ENCODE measurements at places on chromosomes 6 and 20.

- H3K4me1 ChIP-seq: no peaks in the 10 kb centered on the region
- no peak overlapping the region for H3K4me3 ChIP-seq
- DNase-seq: peak; percentile 57
These were observed 22.8 kb downstream of the BMP7 start for GRCh38 chr20:57243480-57244220.

GRCh38 chr6:25717866-25718740 is 36.4 kb upstream of the SLC17A4 start:
- H3K27ac ChIP-seq: no peak overlapping the region
- no peaks in the 10 kb centered on the region for H3K4me1 ChIP-seq
- no peaks in the 10 kb centered on the region for H3K36me3 ChIP-seq
- H3K4me3 ChIP-seq: no peak overlapping the region
- H3K27me3 ChIP-seq: no peaks in the 10 kb centered on the region

GRCh38 chr20:1169224-1169623 is 15.6 kb downstream of the TMEM74B start:
- no peak for DNase-seq
- H3K27me3 ChIP-seq: no peaks in the 10 kb centered on the region

DNA sequence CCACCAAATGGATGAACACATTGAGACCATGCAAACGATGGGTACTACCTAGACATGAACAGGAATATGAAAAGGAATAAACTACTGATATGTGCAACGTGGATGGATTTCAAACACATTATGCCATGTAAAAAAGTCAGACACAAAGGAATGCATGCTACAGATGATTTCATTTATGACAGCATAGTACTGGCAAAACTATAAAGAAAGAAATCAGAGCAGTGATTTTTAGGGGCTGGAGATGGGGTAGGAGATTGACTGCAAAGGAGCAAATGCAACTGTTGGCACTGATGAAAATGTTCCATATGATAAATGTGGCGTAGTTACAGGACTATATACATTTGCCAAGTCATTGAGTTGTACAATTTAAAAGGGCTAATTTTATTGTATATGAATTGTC is 13.4 kb upstream of the COL12A1 start:
- no peaks in the 10 kb centered on the region for H3K4me1 ChIP-seq
- no peak overlapping the region for H3K4me3 ChIP-seq
- no peaks in the 10 kb centered on the region for H3K27me3 ChIP-seq
- no peak overlapping the region for H3K27ac ChIP-seq

DNA sequence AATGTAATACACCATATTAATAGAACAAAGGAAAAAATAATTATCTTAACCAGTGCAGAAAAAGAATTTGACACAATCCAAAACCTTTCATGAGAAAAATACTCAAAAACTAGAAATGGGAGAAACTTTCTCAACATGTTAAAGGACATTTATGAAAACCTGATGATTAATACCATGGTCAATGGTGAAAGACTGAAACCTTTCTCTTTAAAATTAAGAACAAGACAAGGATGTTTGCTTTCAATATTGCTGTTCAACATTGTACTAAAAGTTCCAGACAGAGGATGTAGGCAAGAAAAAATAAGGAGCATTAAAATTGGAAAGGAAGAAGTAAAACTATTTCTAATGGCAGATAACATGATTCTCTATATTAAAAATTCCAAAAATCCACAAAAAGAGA is 981.3 kb upstream of the FLRT3 start:
- no peaks in the 10 kb centered on the region for H3K4me1 ChIP-seq
- H3K4me3 ChIP-seq: no peak overlapping the region
- no peak for DNase-seq
- no peaks in the 10 kb centered on the region for H3K27me3 ChIP-seq

- H3K4me3 ChIP-seq: no peak overlapping the region
- H3K36me3 ChIP-seq: no peaks in the 10 kb centered on the region
- no peak overlapping the region for H3K27ac ChIP-seq
- no peaks in the 10 kb centered on the region for H3K4me1 ChIP-seq
These were observed 794.3 kb downstream of the PHF3 start for GRCh38 chr6:64429926-64430325.

- H3K27me3 ChIP-seq: no peaks in the 10 kb centered on the region
- H3K36me3 ChIP-seq: no peaks in the 10 kb centered on the region
- H3K4me3 ChIP-seq: no peak overlapping the region
- H3K27ac ChIP-seq: no peak overlapping the region
- H3K4me1 ChIP-seq: peaks cover 84% of the 10 kb centered on the region
These were observed 22.6 kb downstream of the B4GALT5 start for GRCh38 chr20:49690899-49691620.

DNA sequence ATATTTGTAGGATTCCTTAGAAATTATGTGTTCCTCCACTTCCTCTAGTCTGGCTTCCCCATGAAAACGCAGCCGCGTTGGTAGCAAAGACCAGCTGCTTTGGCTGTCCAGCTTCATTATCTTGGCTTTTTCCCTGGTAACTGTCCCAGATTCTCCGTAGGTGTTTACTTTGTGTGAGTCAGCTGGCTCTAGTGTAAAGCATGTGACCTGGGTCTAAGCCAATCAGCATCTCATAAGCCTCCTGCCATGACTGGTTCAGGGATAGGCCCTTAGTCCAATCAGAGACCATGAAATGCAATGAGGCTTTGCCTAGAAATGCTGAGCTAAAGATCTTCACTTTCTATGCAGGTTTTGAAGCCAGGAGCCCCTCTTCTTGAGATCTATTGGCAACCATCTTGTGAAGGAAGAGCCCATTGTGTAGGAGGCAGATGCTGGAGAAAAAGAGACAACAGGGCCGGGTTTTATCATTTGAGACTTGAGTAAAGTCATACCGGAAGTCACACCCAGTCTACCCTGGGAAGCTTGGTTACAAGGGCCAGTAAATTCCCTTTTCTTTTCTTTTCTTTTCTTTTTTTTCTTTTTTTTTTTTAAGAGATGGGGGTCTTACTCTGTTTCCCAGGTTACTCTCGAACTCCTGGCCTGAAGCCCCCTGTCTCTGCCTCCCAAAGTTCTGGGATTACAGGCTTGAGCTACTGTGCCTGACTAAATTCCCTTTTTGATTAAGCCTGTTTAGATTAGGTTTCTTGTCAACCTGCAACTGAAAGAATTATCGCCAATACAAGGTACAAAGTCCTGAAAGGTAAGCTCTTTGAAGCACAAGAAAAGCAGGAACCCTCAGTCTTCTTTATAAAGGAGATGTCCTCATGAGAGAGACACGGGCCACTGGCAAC is 256.5 kb upstream of the RREB1 start:
- peak overlapping the region; percentile 16 for H3K27ac ChIP-seq
- peaks cover 4% of the 10 kb centered on the region for H3K4me1 ChIP-seq
- no peak overlapping the region for H3K4me3 ChIP-seq
- no peaks in the 10 kb centered on the region for H3K36me3 ChIP-seq
- DNase-seq: no peak
- no peaks in the 10 kb centered on the region for H3K27me3 ChIP-seq

- H3K4me3 ChIP-seq: no peak overlapping the region
- H3K36me3 ChIP-seq: no peaks in the 10 kb centered on the region
- H3K27ac ChIP-seq: no peak overlapping the region
- no peaks in the 10 kb centered on the region for H3K4me1 ChIP-seq
- H3K27me3 ChIP-seq: no peaks in the 10 kb centered on the region
These were observed 260.1 kb upstream of the SGK1 start for GRCh38 chr6:134577998-134578397.

DNA sequence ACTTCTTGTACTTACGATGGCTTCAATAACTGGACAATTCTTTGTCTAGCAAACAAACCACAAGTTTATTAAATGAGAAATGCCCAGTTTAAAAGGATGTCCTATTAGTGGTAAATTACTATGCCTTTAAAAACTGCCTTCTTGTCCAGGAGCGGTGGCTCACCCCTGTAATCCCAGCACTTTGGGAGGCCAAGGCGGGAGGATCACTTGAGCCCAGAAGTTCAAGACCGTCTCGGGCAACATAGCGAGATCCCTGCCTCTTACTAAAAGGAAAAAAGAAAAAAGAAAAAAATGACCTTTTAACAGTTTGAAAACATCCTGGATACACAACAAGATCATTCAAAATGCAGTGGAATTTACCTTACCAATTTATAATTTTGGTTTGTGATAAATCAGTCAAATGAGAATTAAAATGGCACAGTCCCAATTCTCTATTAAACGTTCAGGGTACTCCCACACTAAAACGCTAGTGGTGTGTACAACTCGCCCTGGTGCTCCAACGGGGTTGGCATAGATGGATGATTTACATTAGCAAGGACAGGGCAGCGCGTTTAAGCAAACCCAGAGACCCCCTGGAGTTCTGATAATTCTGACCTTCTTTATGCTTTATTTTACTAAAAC is 2.3 kb downstream of the ZBTB2 start:
- peak overlapping the region; percentile 100 for H3K27ac ChIP-seq
- peaks cover 48% of the 10 kb centered on the region for H3K4me1 ChIP-seq
- no peaks in the 10 kb centered on the region for H3K36me3 ChIP-seq
- no peaks in the 10 kb centered on the region for H3K27me3 ChIP-seq

- no peak overlapping the region for H3K27ac ChIP-seq
- no peaks in the 10 kb centered on the region for H3K36me3 ChIP-seq
- no peaks in the 10 kb centered on the region for H3K27me3 ChIP-seq
- no peak overlapping the region for H3K4me3 ChIP-seq
- no peak for DNase-seq
These were observed 16.4 kb downstream of the RAB23 start for GRCh38 chr6:57205550-57206328.
